Naive B cell (primary cell): ENCODE measurements at places on chromosomes 11 and 22.

DNA sequence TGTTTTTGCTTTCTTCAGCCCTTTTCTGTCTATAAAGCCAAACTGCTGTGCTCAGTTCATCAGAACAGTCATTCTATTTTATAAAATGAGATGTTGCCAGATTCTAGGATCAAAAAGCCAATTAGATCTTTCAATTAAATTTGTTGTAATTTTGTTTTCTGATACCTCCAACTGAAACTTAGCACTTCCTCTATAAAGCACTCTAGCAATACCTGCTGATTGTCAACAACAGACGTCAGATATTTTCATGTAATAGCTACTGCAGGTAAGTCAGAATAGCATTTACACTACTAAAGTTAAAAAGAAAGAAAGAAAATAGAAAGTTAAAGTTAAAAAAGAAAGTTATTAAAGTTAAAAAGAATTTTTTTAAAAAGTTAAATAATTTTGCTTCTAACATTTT is 19.6 kb downstream of the RRAS2 start:
- DNase-seq: peak; percentile 41
- peaks cover 65% of the 10 kb centered on the region for H3K4me1 ChIP-seq
- H3K4me3 ChIP-seq: peak overlapping the region; percentile 74
- H3K36me3 ChIP-seq: peaks cover 22% of the 10 kb centered on the region
- peak overlapping the region; percentile 95 for H3K27ac ChIP-seq

DNA sequence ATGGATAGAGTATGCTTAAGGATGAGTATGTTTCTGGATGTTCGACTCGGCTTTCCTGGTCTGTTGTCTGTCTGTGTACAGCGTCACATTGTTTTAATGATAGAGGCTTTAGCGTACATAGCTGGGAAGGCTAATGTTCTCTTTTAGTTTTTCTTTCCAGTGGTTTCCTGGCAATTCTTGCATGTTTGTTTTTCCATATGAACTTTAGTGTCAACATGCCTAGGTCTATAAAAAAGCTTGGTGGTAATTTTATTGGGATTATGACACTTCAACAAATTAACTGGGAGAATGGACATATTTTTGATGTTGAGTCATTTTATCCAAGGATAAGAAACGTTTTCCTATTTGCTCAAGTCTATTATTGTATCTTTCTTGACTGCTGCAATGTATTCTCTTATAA is 17.6 kb downstream of the F2 start:
- no peaks in the 10 kb centered on the region for H3K36me3 ChIP-seq
- H3K27me3 ChIP-seq: no peaks in the 10 kb centered on the region
- H3K4me1 ChIP-seq: no peaks in the 10 kb centered on the region
- H3K4me3 ChIP-seq: no peak overlapping the region
- no peak for DNase-seq

GRCh38 chr11:124898263-124898680 is 607 bp upstream of the ROBO4 start:
- H3K27ac ChIP-seq: no peak overlapping the region
- H3K27me3 ChIP-seq: peaks cover 58% of the 10 kb centered on the region
- no peaks in the 10 kb centered on the region for H3K4me1 ChIP-seq
- no peaks in the 10 kb centered on the region for H3K36me3 ChIP-seq
- H3K4me3 ChIP-seq: no peak overlapping the region

GRCh38 chr11:21229224-21229623 is 559.8 kb downstream of the NELL1 start:
- H3K36me3 ChIP-seq: no peaks in the 10 kb centered on the region
- no peak overlapping the region for H3K4me3 ChIP-seq
- no peaks in the 10 kb centered on the region for H3K27me3 ChIP-seq
- no peak for DNase-seq

GRCh38 chr22:24217384-24217783 is 27.5 kb downstream of the GGT5 start:
- no peaks in the 10 kb centered on the region for H3K36me3 ChIP-seq
- H3K4me3 ChIP-seq: no peak overlapping the region
- H3K27me3 ChIP-seq: no peaks in the 10 kb centered on the region
- H3K27ac ChIP-seq: no peak overlapping the region
- DNase-seq: no peak
- no peaks in the 10 kb centered on the region for H3K4me1 ChIP-seq

DNA sequence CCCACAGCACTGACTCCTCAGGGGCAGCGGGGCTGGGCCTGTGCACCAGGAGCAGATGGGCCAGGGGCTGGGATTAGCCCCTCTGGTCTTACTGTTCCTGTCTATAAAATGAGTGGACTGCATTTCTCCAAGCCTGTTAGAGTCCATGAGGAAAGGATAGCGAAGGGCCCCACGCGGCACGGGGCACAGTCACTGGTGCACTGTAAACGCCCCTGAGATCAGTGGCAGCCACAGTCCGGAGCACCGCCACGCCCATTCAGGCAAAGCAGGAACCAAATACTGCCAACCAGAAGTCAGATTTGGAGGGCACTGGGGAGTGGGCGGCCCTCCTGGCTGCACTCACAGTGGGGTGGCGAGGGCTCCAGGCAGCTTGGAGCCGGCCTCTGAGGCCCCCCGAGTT is 387.5 kb downstream of the TBC1D22A start:
- H3K4me3 ChIP-seq: no peak overlapping the region
- H3K4me1 ChIP-seq: peaks cover 9% of the 10 kb centered on the region
- no peak for DNase-seq
